ENCODE measurements at places on chromosomes 5 and 9.

- DNase-seq, result no peak
These were observed 145.4 kb downstream of the SPATA31D1 start for GRCh38 chr9:82134010-82134409.

GRCh38 chr5:76691467-76692273 is 24.3 kb upstream of the F2R start:
- no peak for DNase-seq

- no peak for DNase-seq
These were observed 62.8 kb upstream of the STC2 start for GRCh38 chr5:173391031-173391430.

- DNase-seq, result no peak
These were observed 224.1 kb upstream of the DAB2 start for GRCh38 chr5:39648848-39649227.

DNA sequence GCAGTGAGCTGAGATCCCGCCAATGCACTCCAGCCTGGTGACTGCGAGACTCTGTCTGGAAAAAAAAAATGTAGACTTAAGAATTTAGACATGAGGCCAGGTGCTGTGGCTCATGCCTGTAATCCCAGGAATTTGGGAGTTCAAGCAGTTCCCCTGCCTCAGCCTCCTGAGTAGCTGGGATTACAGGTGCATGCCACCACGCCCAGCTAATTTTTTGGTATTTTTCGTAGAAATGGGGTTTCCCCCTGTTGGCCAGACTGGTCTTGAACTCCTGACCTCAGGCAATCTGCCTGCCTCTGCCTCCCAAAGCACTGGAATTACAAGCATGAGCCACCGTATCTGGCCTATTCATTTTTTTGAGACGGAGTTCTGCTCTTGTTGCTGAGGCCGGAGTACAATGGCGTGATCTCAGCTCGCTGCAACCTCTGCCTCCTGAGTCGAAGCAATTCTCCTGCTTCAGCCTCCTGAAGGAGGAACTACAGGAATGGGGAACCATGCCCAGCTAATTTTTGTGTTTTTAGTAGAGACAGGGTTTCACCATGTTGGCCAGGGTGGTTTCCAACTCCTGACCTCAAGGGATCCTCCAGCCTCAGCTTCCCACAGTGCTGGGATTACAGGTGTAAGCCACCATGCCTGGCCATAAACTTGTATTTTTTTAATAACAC is 14.0 kb downstream of the DDX46 start:
- no peak for DNase-seq

- no peak for DNase-seq
These were observed 4.9 kb downstream of the AKNA start for GRCh38 chr9:114382699-114383520.

- DNase-seq, result no peak
These were observed 64.4 kb downstream of the SUSD1 start for GRCh38 chr9:112110777-112111113.

- DNase-seq, result no peak
These were observed 20.6 kb downstream of the OR2V2 start for GRCh38 chr5:181167814-181168488.

DNA sequence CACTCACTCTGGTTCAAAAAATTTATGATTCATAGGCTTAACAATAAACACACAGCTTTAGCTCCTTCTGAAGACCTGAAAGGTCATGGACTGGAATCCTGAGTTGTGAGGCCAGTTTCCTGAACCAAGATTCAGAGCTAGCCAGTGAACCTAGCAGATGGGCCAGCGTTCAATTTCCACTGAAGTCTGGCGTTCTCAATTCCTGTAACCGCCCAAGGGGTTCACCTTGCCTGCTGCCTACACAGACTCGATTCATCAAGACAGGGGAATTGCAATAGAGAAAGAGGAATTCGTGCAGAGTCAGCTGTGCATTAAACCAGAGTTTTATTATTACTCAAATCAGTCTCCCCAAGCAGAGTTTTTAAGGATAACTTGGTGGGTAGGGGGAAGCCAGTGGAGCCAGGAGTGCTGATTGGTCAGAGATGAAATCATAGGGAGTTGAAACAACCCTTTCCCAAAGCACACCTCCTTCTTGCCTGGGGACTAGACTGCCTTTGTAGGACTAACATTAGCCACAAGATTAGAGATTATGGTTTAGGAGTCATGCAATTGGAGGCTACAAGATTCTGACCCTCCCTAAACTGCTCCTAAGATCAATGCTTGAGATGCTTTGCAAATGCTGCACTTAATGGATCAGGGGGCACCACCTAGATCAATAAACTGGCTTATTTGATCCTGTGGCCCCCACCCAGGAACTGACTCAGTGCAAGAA is 117.5 kb upstream of the SHB start:
- DNase-seq, result no peak

DNA sequence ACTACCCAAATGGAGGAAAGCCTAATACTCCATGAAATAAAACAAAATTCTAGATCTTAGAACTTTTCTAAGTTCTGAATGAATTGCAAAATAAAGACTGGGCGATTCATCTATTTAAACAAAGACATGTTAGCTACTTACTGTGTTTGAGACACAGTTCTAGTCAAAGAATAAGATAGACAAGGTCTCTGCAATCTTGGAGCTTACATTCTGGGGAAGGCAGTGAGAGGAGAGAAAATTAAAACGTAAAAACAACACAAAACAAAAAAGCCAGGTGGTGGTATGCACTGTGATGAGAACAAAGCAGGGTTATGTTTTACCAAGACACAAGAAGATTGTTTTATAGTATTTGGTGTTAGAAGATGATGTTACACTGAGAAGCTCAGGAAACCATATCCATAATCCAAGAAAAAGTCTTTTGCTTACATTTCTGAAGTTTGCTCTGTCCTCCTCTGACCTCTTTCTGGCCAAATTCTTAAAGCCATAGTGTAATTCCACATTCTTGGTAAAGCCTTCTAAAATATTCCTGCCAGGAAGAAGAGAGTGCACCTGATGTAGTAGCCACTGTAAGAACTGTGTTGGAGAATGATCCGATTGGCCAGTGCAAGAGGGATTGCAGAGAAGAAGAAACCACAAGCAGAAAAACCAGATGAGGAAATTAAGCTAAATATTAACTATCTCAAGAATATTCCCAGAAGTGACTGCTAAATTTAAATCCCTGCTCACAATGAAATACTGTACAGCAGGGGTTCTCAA is 218.4 kb downstream of the PCSK1 start:
- DNase-seq, result no peak

GRCh38 chr5:42514754-42515153 is 91.5 kb downstream of the GHR start:
- DNase-seq, result no peak

DNA sequence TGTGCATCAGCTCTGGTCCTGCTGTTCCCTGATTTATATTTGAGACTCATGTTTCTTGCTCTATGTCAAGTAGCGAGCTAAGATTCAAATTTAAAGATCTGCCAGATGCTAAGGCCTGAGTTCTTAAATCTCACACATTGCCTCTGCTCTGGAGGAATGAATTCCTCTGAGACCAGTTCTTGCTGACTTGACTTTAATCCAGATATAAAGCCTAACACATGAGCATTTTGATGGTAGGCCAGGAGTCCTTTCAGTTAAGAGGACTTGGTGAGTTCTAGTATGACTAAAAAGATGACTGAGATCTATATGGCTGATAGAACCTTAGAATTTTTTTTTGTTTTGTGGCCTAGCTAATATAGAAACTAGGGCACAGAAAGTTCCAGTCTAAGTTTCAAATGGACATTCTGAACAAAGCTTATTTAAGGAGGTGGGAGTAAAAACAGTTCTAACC is 1.3 kb upstream of the INIP start:
- DNase-seq, result no peak

GRCh38 chr9:38062498-38063362 is 6.3 kb downstream of the SHB start:
- no peak for DNase-seq

DNA sequence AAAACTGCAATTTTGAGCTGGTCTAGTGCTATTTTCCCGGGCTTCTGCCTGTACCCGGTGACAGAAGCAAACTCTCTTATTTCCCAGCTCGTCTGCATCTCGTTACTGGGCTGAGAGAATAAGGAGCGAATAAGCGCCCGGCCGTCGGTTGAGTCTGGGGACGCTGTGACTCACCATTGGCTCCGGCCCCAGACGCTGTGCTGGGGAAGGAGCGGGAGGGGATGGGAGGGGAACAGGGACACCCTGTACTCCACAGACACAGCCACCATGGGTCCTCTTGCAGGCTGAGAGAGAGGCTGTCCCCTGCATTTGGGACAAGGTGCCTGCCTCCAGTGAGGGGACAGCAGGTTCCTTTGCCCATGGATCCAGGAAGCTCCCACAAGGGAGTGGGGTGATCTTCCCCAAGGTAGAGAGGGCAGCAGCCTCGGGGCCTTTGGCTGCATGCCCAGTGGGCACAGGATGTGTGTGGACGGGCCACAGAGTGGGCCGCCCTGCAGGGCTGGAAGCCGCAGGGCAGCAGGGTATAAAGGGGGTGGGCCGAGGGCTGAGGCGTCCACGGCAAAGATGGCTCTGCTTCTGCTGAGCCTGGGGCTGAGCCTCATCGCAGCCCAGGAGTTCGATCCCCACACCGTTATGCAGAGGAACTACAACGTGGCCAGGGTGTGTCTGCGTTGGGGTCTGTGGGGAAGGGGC is at the start of gene LCN9:
Gene LCN9 (plus strand): TSS at position 552 of the 693 bp plus-strand sequence. CDS start 13 bp downstream, at position 565.
- no peak for DNase-seq

Measured in NCI-H774 (cell line).